ENCODE measurements at places on chromosomes 7 and 10.

DNA sequence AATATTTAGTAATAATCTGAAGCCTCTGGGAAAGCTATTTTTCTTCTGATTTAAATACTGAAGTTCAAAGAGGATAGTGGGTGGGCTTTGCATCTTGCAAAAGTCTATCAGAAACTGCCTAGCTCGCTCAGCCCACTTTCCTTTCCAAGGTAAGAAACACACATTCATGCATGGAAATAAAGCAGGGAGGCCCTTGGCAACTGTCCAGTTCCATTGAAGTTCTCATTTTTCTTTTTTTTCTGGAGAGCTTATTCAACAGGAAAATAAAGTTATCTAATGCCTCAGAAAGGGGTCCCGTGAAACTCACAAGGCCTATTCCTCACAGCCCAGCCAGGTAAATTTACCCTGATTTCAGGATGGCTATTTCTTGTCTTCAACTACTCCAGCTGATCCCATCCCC, 654.9 kb downstream of the KCNMA1 start:
- no peak for DNase-seq

DNA sequence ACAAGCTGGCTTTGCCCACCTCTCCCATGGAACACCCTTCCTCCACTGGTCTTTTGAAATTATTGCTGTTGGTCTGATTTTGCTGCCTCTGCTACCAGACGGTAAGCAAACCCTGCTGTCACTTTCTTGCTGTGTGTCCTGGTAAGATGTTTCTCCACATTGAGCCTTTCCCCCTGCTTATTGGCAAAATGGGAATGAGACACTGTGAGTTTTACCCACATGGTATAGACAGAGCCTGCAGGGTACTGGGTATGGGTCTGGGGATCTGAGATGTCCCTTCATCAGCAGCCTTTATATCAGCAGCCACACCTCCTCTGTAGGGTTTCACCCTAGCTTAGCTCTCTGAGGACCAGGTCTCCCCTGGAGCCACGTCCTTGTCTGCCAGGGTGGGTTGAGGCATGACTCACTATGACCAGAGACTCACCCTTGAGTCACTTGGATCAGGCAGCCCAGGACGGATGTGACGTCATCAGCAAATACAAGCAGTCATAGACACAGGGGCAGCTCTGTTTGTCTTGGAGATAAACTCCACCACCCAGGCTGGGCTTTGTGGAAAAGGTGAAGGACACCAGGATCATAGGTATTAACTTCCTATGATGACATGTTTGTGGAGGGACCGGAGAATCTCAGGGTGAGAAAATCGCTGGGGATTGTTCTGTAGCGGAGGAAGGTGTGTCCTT, 17.9 kb upstream of the BAIAP2L1 start:
- peak; percentile 53 for DNase-seq

DNA sequence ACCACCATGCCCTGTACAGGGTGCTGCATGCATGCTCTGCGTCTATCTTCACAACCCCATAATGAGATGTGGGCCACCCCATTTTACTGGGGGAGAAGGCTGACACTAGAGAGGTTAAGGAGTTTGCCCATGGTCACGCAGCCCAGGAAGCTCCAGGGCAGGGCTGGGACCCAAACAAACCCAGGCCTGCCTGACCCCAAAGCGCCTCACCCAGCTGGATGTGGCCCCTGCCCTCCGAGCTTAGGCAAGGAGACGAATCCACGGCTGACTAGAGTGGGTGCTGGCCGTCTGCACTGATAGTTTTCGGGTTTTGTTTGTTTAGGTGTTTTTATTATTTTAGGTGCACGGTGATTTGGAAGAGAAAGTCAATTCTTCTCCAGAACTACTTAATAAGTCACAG, 65.7 kb downstream of the CHST15 start:
- no peak for DNase-seq

- no peak for DNase-seq
Observed at GRCh38 chr10:110931769-110932381, 12.5 kb downstream of the SHOC2 start.

- DNase-seq, result no peak
Observed at GRCh38 chr10:104925232-104925851, 284.3 kb downstream of the SORCS3 start.

- no peak for DNase-seq
Observed at GRCh38 chr7:110987127-110987693, 103.7 kb upstream of the LRRN3 start.

DNA sequence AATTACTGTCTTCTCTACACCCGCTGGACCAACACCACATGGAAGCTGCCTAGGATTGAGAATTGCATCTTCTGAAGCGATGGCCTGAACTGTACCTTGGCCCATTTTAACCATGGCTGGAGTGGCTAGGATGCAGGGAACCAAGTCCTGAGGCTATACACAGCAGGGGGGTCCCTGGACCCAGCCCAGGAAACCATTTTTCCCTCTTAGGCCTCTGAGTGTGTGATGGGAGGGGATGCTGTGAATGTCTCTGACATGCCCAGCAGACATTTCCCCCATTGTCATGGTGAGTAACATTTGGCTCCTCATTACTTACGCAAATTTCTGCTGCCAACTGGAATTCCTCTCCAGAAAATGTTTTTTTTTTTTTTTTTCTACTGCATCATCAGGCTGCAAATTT, 822.7 kb downstream of the PCDH15 start:
- no peak for DNase-seq

DNA sequence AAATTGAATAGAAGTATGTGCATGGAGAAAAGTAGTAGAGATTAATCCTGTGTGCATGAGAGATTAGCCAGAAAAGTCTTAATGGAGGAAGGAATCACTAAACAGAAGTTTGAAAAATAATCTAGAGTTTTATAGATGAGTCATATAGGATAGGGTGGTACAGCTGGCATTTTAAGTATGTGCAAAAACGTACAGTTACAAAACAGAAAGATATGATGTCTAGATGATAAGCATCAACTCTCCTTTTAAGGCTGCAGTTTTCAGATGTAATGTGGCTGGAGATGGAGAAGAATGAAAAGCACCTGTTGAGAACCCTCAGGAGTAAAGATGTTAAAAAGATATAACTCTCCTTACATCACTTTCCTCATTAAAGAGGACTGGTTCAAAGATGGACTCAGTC, 271.3 kb downstream of the STK31 start:
- DNase-seq, result no peak

DNA sequence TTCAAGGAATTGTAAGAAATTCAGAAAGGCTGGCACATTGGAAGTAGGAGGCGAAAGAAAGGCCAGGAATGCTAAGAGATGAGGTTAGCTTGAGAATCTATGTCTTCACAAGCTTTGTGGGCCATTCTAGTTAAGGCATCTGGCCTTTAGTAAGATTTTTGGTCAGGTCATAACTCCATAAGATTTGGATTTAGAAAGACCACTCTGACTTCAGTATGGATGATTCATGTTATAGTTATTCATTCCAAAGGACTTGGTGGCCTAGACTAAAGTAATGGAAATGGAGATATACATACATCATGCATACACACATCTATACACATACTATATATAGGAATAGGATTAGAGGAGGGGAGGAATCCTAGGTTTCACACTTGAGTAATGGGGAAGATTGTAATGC, 77.5 kb downstream of the SEPTIN7 start:
- no peak for DNase-seq

- no peak for DNase-seq
Observed at GRCh38 chr7:158093156-158093796, 494.3 kb downstream of the PTPRN2 start.

DNA sequence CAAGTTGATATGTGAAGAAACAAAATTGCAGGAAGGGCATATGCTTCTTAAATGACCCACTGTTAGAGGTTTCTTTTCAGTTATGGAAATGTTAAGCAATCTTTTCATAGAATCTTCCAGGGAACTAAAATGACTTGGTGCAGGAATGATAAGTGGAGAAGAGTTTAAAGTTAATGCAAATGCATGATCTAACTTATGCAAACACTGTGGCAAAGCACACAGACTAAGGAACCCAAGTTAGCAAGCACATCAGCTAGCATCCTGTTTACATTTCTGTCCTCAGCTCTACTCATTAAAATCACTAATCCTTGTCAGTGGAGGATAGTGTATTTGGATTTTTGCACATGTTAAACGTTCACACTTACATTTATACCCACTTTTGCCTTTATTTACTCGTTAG, 9.3 kb downstream of the CLCN1 start:
- DNase-seq, result no peak

GRCh38 chr7:98257701-98258100, 5.7 kb upstream of the TECPR1 start:
- no peak for DNase-seq

- no peak for DNase-seq
Observed at GRCh38 chr10:96655461-96656197, 64.7 kb downstream of the PIK3AP1 start.

DNA sequence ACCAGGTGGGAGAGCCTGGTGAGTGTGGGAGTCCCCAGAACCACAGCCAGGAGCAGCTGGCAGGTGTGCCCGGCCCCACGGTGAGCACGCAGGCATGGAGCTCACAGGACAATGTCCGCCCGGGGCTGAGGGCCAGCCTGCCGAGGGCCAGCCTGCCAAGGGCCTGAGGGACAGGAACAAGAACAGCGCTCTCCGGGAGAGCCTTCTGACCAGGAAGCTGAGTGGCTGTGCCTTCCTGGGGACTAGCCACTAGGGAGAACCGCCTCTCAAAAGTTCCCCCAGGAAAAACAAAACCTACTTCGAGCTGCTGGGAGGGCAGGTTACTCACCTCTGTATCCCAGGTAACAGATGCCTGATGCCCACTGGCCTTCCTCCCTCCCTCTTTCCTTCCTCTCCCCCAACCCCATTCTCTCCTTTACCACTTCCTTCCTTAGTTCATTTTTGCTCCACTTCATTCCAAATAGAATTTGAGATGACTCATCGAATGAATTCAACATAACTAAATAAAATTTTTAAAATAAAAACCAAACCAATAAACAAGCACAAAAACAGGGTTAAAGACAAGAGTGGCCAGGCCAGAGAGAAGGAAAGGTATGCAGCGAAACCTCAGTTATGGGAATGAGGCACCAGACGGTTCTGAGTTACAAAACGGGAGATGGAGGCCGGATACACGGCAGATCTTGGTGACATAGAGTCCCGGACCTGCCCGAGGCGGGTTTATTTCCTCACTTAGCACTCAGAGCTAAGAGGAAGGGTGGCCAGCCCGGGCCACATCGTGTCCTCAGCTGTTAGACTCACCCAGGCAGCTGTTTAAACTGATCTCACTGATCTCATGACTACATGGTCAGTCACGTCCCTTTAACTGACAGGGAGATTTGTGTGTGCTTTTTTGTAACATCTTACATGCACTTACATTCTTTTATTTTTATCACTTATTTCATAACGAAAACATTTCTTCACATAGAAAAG, 128.5 kb downstream of the TNS3 start:
- DNase-seq, result no peak

Data from activated CD8-positive, alpha-beta memory T cell treated with anti-CD3 and anti-CD28 coated beads, Interleukin-2, amount 10 ng/mL, durations not matched to agents 7 days and 5 days (primary cell).